IMR-90 (cell line): ENCODE measurements at places on chromosomes 16 and 17. TPM values are rescaled to one million over a fixed set of nuclear protein-coding genes. Genes with fewer than 3 reads are reported as not detected.

The CPNE7 gene
- 5.0 and 5.4 TPM in 2 replicates for total RNA-seq

The SLC35G6 gene
- total RNA-seq: not detected in 2 replicates

The CUEDC1 gene
- total RNA-seq: 4.1 and 4.2 TPM in 2 replicates

The CTRB1 gene
- not detected in 2 replicates for total RNA-seq

The MMP28 gene
- 0.18 TPM in 1 of 2 replicates, not detected in the other for total RNA-seq

The CSH2 gene
- not detected in 2 replicates for total RNA-seq

The PARN gene
- total RNA-seq: 25.1 and 31.1 TPM in 2 replicates

The FLOT2 gene
- 19.7 and 31.1 TPM in 2 replicates for total RNA-seq

The PRKCB gene
- under 0.01 TPM in 1 of 2 replicates, not detected in the other for total RNA-seq

The TMEM88 gene
- total RNA-seq: not detected in 2 replicates
